HTR-8/SVneo (cell line): ENCODE measurements at places on chromosomes 3 and 15.

DNA sequence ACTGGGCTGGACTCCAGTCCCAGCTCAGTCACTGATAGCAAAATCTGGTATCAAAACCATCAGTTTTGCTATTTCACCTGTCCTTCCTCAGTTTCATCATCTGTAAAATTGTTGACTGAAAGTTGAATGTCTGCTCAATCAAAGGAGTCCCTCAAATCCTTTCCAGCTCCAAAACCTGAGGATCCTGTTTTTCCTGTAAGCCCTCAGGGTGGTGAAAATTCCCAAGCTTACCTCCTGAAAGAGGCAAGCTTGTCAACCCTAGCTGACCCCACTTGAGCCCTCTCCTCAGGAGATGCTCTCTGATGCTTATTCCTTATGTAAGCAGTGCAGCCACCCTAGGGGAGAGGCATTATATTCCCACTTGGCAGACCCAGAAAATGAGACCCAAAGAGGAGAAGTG lies 82.6 kb downstream of the HMG20A start:
- no peak for DNase-seq

DNA sequence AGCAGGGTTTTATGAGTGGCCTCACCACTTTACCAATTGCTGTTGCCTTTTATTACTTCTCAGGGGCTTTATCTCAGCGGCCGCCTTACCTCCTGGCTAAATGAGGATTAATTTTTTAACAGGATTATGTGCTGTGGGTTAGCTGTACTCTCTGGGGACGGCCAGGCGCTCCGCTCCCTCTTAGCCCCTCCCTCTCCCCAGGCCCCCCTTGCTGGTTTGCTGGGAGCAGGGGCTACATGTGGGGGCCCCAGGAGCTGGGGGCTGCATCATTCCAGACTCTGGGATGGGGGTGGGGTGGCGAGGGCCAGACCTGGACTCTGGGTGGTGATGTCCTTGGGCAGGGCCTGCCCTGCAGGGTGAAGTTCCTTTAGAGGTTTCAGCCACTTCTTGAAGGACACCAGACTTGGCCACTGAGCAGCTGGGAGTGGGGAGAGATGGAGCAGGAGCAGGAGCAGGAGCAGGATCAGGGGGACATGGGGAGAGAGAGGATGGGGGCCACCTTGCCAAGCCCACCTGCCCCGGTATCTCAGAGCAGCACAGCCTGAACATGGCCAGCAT lies 196.1 kb downstream of the GOLGA6L6 start:
- DNase-seq = no peak

GRCh38 chr15:45157974-45158373 lies 28.2 kb downstream of the DUOX1 start:
- no peak for DNase-seq

DNA sequence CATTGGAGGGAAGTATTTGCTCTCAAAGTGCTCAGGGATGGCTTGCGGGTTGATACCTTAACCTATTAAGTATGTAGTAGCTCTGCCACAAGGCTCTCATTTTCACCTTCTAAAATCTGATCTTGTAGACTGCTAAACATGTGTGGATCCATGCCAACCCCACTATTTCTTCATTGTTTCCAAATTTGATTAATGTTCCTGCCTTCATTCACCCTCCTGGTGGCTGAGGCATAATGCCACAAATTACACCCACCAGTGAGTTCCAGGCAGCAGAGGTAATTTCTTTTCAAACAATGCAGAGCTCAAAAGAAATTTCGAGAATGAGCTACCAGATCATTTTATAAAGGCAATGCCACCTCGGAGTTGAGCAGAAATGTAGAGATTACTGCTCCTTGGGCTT lies 71.0 kb downstream of the EDEM1 start:
- DNase-seq = no peak

- no peak for DNase-seq
Observed at GRCh38 chr3:104911376-104911775, 455.3 kb upstream of the ALCAM start.

GRCh38 chr3:31546162-31546561 lies 13.4 kb downstream of the STT3B start:
- no peak for DNase-seq

DNA sequence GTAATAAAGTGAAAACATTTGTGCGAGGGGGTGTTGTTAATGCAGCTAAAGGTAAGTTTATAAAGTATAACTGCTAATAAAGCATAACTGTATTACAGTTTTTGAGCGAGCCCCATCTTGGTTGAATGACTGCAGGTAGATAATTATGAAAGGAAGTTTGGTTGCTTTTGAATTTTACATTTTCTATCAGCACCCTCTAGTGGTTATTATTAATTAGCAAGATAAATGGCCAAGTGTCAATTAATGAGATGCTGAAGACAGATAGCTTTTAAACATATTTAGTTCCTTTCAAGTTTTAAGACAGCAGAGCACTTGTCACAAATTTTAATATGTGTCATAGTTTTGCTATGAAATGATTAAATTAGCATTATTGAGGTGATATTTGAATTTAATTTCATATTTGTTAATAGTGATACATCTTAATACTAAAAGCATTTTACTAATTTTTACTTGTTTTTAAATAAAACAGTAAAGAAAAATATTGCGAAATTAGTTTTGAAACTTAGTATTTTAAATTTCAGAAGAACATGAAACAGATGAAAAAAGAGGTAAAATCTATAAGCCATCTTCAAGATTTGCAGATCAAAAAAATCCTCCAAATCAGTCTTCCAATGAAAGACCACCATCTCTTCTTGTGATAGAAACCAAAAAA lies 15.1 kb downstream of the U2SURP start:
- DNase-seq = no peak

- peak; percentile 65 for DNase-seq
Observed at GRCh38 chr3:27134171-27134796, 234.9 kb downstream of the NEK10 start.

GRCh38 chr3:150148227-150148626 lies 177.5 kb upstream of the PFN2 start:
- DNase-seq = no peak

DNA sequence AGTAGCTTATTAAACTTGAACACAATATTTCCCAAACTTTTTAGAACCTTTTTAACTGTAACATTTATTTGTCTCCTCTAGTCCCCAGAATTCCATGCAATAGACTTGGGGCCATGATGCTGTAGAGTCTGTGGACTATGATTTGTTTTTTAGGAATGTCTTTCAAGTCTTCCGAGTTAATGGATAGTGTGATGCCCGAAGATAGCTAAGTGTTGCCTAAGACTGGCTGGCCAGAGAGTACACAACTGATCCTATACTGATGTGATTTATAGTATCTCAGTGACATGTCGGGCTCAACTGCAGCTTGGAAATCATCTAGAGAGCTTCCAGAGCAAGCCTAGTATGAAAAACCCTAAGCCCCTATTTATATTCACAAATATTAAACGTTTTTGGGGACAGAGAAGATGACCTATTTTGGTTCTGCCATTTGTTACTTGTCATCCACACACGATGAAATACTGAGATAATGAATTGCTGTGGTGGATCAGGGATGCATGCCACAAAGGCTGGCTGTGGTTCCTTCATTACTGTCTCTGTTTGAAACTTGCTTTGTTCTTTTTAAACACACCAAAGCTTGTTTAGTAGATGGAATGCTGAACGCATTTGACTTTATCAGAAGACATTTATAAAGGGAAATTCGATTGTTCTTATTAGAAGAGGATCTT lies 507.4 kb downstream of the TAFA4 start:
- DNase-seq = no peak

DNA sequence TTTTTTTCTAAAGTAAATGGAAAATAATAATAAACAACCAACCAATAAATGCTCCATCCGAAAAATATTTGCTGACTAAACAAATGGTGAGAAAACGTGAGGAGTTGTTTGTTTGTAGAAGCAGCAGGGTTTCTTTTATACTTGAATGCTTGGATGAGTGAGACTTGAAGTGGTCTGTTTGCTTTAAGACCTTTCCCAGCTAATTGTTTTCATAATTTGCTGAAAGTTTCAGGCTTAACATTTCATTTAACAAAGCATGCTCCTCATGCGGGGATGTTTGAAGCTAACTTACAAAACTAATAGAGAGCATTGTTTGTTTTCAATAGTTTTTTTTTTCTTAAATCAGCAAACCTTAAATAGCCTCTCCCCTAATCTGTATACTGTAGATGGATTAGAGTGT lies 484.6 kb downstream of the ROBO2 start:
- no peak for DNase-seq

GRCh38 chr3:66400411-66401156 lies 100.2 kb downstream of the LRIG1 start:
- no peak for DNase-seq

DNA sequence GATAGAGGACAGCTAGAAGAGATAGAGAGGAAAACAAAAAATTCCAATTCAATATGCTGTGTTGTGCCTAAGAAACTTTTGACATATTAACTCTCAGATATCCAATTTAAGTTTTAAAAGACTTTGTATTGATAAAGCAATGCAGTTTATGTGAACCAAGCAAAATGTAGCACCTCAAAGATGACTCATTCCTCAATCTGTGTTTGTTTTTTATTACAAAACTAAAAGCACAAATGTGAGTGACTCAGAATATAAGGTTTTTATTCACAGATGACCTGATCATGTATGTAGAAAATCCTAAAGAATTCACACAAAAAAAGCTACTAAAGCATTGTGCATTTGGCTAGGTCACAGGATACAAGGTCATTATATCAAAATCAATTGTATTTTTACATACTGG lies 11.1 kb downstream of the HCLS1 start:
- DNase-seq = no peak

DNA sequence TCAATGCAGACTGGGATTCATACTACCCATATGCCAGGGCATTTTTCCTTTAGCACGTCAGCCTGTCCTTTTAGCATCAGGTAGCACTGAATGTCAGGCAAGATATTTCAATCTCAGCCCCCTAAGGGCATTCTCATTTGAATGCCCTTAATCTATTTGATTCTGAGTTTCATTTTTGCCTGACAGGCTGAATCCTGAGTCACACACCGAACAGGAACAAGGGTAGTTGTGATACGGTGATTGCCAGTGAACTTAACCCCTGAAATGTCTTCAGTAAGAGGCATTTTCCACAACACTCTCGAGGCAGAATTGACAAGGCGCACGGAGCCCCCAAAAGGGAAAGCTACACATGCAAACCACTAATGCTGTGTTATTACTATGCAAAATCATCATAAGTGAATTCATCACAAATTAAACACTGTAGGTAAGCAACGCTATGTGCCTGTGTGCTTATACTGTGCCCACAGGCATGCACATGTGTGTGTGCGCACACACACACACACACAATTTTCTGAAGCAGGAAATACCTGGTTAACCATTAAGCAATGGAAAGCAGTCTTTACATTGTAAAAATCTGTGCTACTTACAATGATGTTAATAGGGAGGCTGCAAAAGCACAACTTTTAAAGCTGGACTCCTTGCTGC lies 130.4 kb downstream of the ZNF385D start:
- DNase-seq = no peak

DNA sequence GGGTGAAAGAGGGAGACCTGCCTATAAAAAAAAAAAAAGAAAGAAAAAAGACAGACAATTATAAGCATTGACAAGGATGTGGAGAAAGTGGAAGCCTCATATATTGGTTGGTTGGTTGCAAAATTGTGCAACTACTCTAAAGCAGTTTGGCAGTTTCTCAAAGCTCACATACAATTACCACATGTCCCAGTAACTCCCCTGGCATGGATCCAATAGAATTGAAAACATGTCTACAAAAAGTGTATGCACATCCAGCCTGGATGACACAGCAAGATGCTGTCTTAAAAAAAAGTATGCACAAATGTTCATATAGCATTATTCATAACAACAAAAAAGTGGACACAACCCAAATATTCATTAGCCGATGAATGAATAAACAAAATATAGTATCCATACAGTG lies 19.5 kb downstream of the SETMAR start:
- no peak for DNase-seq

- DNase-seq = peak; percentile 66
Observed at GRCh38 chr15:55897560-55898336, 95.7 kb downstream of the NEDD4 start.

DNA sequence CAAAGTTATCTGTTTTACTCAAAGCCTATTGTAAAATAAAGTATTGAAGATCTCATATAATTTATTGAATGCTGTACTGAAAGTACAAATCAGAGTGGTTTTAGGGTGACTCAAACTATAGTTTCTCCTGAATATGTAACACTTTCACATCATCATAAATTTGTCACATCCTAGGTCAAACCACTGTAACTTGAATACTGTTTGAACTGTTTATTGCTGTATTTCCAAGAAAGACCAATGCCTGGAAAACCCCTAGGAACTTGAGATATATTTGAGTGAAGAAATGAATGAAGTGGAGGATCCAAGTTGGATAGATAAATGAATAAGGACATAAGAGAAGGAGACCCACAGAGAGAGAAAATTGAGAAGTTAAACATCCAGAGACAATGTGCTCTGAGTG lies 348.2 kb downstream of the GRM7 start:
- no peak for DNase-seq

DNA sequence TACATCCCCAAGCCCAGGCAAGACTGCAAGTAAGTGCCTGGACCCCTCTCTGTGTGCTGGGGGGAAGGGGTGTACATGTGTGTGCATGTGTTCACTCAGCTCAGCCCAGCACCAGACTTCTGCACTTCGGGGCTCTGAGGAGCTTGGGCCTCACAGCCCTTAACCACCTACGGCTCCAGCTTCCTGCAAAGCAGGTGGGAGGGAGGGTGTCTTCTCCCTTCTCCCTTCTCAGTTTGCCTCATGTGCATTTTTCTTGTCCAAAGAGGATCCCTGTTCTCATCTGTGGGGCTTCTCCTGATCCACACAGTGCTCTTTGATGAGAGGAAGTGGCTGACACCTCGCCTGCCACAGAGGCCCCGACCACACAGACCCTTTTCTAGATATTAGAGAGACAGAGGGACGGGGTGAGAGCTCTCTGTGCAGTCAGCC lies 69.3 kb downstream of the MESD start:
- DNase-seq = no peak

DNA sequence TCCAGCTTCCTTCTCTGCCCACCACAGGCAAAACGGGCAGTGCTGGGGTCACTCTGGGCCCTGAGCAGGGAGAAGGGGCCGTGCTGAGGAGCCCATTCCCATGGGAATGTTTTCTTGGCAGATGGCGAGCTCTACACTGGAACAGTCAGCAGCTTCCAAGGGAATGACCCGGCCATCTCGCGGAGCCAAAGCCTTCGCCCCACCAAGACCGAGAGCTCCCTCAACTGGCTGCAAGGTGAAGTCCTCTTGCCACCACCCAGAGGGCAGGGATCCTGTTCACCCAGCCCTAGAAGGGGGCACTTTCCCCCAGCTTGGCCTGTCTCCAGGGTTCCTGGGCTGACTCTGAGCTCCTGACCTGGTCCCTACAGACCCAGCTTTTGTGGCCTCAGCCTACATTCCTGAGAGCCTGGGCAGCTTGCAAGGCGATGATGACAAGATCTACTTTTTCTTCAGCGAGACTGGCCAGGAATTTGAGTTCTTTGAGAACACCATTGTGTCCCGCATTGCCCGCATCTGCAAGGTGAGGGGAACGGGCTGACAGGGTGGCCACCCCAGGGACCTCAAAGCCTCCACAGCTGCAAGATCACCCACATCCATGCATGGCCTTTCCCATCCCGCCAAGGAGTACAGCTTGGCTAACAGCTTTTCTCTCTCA lies 12.4 kb downstream of the CIB1 start:
- DNase-seq = peak; percentile 80

GRCh38 chr3:111319598-111319997 lies 222.4 kb upstream of the CD96 start:
- DNase-seq = no peak

GRCh38 chr3:128348805-128349531 lies 117.7 kb downstream of the DNAJB8 start:
- DNase-seq = no peak

GRCh38 chr15:44188795-44189194 lies 6.3 kb downstream of the FRMD5 start:
- DNase-seq = no peak

GRCh38 chr3:118682921-118683320 lies 351.7 kb downstream of the IGSF11 start:
- no peak for DNase-seq
